HFFc6 (cell line): ENCODE measurements at places on chromosomes 16 and 17. TPM values are rescaled to one million over a fixed set of nuclear protein-coding genes. Genes with fewer than 3 reads are reported as not detected.

The DEXI gene
- total RNA-seq: 39.4 and 43.1 TPM in 2 replicates

The CLEC18C gene
- total RNA-seq: 0.07 to 0.15 TPM in 2 of 3 replicates, not detected in the other

The KRTAP2-1 gene
- total RNA-seq: 0.38 to 0.71 TPM in 2 of 3 replicates, not detected in the other

The NPIPA7 gene
- total RNA-seq: 5.9 to 12.7 TPM (median 9.9 TPM) in 3 replicates

The MIF4GD gene
- total RNA-seq: 10.1 to 12.2 TPM (median 10.9 TPM) in 3 replicates
